Stimulated activated CD8-positive, alpha-beta memory T cell treated with anti-CD3 and anti-CD28 coated beads, Interleukin-7, amount 100 ng/mL, for 48 hours (primary cell): ENCODE measurements at places on chromosomes 1 and 21.

DNA sequence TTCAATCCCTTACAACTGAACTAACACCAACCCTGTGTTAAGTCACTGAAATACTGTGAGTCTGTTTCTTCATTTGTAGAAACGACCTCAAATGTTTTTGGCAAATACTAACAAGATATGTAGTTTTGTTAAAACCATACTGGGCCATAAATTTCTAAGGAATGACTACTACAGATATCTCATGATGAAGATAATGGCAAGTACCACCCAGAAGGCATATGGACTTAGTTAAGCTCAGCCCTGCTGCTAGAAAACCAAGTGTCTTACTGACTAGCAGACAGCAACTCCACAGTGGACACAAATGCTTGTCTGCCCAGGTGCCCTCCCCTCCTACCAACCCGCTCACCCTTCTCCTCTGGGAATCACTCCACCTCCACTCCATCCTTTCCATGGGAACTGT lies 44.5 kb upstream of the BMP8B start:
- no peak for DNase-seq

GRCh38 chr1:16082283-16083038 lies 9.0 kb upstream of the FAM131C start:
- no peak for DNase-seq

- DNase-seq = no peak
These were observed 779.0 kb upstream of the ADGRL4 start for GRCh38 chr1:79785561-79785960.

DNA sequence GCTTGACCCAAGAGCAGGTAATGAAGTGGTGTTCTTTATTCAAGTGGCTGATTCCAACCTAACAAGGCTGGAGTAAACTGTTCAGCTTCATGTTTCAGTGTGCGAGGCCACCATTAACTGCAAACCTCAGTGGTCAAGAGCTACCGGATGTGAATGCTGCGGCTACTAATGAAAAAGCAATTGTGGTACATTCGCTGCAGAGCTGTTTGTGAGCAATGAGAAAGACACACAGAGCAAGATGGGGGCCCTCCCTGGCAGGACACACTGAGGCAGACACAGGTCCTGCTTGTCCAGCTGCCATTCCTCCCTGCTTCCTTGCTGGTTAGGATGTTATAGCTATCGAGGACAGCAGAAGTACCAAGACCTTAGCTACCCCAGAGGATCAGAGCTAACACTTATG lies 26.1 kb downstream of the SYF2 start:
- no peak for DNase-seq

- DNase-seq = no peak
These were observed 19.4 kb downstream of the RHBG start for GRCh38 chr1:156388174-156389137.

DNA sequence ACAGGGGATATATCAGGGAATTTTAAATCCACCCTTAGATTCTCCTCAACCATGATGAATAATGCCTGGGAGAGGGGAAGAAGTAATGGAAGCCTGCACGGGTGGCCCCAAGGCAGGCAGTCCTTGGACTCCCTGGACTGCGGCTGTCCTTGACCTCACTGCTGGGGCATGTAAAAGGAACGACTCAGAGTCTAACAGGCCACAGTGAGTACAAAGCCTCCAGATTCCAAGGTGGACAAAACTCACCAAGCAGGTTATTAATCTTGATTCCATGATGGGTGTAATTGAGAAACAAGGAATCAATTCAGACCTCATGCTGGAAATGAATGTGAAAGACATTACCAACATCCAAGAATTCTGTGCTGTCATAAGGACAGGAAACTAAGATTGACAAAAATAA lies 13.0 kb upstream of the ARHGAP29 start:
- no peak for DNase-seq

DNA sequence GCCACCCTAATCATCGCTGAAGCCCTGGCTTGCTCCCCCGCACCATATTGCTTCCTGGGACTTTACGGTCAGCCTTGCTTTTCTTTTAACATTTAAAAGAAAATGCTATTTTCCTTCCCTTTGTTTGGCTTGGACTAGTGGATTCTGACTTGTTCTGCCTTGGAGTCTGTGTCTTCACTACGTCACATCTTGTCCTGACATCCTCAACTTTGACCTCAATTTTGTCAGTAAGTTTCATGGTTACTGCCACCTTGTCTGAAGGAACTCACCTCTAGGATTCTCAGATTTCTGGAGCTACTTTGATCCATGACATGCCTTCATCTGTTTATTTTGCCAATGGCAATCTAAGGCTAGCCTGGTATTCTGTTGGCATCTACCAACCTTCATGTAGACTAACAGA lies 4.3 kb downstream of the RNASEL start:
- no peak for DNase-seq

- DNase-seq = no peak
These were observed 6.4 kb downstream of the MAP3K6 start for GRCh38 chr1:27360159-27361043.

- DNase-seq = no peak
These were observed 34.0 kb upstream of the CHIT1 start for GRCh38 chr1:203263496-203263895.
